ENCODE measurements at places on chromosomes 13 and 19.

DNA sequence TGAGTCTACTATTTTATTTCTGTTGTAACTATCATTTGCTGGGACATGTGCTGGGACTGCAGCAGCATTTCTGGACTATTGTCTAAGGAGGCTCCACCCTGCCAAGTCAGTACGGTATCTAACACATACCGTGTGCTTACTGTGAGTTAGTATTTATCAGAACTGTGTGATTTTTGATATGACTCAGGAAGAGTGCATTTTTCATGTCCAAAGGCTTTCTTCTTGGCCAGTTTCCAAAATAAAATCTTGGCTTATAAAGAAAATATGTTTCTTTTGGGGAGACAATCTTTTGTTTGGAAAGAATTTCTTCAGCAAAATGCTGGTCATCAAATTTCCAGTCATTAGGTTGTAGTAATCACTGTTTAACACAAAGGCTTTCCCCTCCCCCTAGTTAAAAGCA lies 11.6 kb downstream of the PARP4 start:
- DNase-seq: no peak

DNA sequence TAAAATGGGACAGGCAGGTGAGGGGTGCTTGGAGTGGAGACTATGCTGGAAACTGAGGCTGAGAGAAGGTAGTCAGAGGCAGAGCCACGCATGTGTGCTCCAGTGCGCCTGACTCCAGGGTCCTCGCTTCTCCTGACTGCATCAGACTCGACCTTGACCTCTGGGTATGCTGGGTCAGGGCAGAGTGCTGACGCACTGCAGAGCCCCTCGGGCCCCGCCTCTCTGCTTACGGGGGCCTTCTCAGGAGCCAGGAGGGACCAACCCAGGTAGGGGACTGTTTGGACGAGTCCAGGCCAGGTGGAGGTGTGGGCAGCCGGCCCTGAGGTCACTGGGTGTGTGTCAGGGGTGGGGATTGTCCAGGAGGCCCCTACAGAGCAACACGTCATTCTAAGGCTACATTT lies 22.9 kb upstream of the SLC7A10 start:
- DNase-seq: no peak

- DNase-seq: no peak
Observed at GRCh38 chr13:79621449-79621848, 140.5 kb downstream of the NDFIP2 start.

- DNase-seq: no peak
Observed at GRCh38 chr19:12052091-12052496, 667 bp downstream of the ZNF878 start.

GRCh38 chr19:2385053-2385721 lies 25.1 kb downstream of the TMPRSS9 start:
- peak; percentile 79 for DNase-seq

- DNase-seq: no peak
Observed at GRCh38 chr19:37933937-37934358, 26.9 kb downstream of the SIPA1L3 start.

- DNase-seq: no peak
Observed at GRCh38 chr19:20233105-20233504, 66.1 kb downstream of the ZNF486 start.

GRCh38 chr13:110869231-110869804 lies 45.6 kb downstream of the ANKRD10 start:
- peak; percentile 86 for DNase-seq

DNA sequence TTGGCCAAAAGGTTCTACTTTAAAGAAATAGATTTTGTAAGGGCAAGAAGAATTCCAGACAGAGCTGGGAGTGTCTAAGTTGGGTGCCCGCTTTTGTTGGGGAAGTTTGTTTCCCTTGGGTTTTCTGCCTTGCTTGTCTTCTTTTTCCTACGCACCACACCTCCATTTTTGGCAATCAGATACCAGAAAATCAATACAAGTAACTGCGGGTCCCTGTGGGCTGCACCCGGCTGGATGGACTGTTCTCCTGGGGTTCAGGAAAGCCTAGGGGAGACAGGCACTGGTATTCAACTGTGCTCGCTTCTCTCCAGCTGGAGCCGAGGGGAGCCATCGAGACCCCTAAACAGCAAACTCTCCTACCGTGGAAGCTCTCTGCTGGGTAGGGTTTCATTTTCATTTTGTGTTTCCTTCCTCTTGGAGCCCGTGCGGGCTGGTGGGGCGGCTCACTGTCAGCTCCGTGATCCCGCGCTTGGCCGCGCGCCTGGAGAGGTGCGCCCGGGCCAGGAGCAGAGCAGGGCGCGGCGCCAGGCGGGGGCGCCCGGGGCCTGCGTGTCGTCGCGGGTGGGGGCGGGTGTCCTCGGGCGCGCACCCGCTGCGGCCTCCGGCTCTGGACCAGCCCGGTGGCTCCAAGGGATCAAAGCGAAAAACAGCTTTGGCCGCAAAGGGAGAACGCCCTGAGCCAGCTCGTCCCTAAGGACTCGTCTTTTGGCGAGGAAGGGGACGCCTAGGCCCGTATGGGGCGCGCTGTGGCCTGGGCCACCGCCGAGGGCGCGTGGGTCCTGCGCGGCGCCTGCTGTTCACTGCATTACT lies 347.2 kb downstream of the ZNF536 start:
- no peak for DNase-seq

GRCh38 chr19:17687141-17687856 lies 855 bp downstream of the UNC13A start:
- no peak for DNase-seq

GRCh38 chr19:56393119-56394012 lies at the start of gene ZNF582:
ZNF582 (minus strand) TSS chr19:56393534; CDS start chr19:56391752, 1,782 bp downstream.
- DNase-seq: peak; percentile 77

- no peak for DNase-seq
Observed at GRCh38 chr13:48236528-48237353, 3.7 kb downstream of the ITM2B start.

All from NCI-H774 (cell line).